ENCODE measurements at places on chromosomes 5 and 9. TPM values are rescaled to one million over a fixed set of nuclear protein-coding genes. Genes with fewer than 3 reads are reported as not detected.

Gene COL15A1
- not detected for total RNA-seq

Gene DMRT3
- not detected for total RNA-seq

Gene ZNF483
- total RNA-seq, result 3.4 TPM

Gene ACOT12
- total RNA-seq, result not detected

- DNase-seq, result no peak
Measured at GRCh38 chr9:16521868-16522411, 348.5 kb downstream of the BNC2 start.

GRCh38 chr5:158988987-158989730 lies 110.6 kb downstream of the EBF1 start:
- no peak for DNase-seq

GRCh38 chr9:68714416-68715180 lies 9.6 kb downstream of the PIP5K1B start:
- DNase-seq, result no peak

DNA sequence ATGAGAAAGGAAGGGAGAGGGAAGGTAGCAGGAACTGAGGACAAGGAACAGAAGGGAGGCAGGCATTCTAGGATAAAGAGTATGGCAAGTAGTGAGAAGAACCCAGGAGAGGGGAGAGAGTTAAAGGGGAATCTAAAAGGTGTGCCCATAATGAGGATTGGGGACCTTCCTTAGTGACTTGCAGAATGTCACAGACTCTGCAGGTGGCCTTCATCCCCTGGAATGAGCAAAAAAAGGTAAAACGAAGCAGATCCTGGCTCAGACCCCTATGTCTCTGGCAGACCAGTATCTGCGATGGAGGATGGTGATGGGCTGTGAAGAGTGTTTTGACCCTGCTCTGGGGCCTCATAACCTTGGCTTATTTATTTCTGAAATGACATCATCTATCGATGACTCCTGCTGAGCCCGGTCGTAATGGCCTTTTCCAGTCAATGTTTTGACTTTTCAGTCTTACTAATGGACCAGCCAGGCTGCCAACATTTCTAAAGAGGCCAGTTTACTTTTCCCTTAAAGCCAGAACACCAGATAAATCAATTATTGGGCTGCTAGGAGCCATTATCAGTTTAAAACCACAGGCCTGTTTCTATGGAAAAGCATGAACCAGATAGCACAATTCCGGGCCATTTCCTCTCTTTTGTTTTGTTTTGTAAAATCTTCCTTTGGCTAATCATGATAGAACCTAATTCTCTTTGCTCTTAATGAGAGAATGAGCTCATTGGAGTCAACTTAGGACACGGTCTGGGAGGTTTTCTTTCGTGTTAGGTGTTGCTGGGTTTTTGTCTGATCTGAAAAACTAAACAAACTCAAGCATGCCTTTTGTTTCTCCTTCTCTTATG lies 3.1 kb downstream of the TMOD1 start:
- DNase-seq, result no peak

- DNase-seq, result no peak
Measured at GRCh38 chr5:156584871-156585270, 257.9 kb downstream of the SGCD start.

- DNase-seq, result no peak
Measured at GRCh38 chr5:122144236-122144635, 14.9 kb downstream of the ZNF474 start.

All from A673 (cell line).